Stimulated activated CD8-positive, alpha-beta memory T cell treated with anti-CD3 and anti-CD28 coated beads, Interleukin-2, amount 100 ng/mL, for 1 hour (primary cell): ENCODE measurements at places on chromosomes 5 and 9.
A peak's percentile ranks its signal among the peaks of the same experiment; 100 is the strongest.

DNA sequence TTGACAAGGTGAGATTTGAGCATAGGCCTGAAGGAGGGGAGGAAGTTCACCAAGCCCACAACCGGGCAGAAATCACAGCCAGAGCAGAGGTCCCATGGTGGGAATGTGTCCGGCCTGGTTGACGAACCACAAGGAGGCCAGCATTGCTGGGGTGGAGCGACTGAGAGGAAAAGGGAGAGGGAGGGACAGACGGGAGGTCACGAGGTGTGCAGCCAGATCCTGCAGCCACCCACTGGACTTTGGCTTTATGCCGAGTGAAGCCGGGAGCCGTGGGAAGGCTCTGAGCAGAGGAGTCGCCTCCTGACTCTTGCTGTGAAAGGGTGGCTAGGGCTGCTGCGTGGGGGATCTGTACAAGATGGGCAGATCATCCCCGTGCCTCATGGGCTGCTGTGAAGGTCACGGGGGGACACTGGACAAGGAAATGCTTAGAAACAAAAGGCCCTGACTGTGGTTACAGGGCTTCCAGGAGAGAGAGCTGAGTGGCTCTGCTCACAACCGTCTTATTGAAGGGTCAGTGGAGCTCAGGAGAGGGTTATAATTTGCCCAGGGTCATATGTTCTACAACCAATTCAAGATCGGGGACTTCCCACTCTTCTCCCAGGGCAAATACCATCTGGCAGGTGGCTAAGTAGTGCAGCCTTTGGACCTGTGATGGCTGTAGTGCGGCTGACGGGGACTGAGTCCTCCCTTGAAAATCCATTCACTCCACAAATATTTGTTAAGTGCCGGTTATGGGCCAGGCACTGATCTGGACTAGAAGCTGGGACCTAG is 15.6 kb upstream of the CD74 start:
- DNase-seq = no peak

- DNase-seq = no peak
These were observed 30.0 kb downstream of the ROPN1L start for GRCh38 chr5:10471677-10472076.

DNA sequence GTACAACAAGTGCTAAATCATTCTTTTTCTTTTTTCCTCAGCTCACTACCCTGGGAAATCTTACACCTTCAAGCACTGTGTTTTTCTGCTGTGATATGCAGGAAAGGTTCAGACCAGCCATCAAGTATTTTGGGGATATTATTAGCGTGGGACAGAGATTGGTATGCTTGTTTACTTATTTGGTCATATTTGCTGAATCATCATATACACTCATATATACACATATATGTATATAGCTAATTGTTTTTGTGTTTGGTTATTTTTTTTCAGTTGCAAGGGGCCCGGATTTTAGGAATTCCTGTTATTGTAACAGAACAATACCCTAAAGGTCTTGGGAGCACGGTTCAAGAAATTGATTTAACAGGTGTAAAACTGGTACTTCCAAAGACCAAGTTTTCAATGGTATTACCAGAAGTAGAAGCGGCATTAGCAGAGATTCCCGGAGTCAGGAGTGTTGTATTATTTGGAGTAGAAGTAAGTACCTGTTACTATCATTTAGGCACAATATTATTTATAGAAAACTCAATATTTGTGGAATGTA is 10.4 kb downstream of the ISOC1 start:
- no peak for DNase-seq

DNA sequence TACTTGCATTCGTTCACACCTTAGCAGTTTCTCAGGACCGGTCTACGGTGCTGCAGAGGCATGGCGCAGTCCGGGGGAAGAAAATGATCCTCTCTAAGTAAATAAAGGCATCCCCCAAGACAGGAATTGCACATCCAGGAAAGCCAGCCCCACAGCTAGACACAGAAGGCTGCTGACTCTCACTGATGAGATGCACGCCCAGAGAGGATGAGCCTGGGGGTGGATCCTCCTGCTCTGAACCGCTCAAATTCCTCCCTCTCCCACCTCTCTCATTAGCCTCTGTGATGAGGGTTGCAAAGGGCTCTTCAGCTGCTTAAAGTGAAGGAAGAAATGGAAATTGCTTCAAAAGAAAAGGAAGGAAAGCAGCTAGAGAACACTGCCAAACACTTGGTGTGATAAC is 132.4 kb downstream of the TTLL11 start:
- DNase-seq = no peak

- DNase-seq = no peak
These were observed 282.2 kb downstream of the CWC27 start for GRCh38 chr5:65050826-65051498.

DNA sequence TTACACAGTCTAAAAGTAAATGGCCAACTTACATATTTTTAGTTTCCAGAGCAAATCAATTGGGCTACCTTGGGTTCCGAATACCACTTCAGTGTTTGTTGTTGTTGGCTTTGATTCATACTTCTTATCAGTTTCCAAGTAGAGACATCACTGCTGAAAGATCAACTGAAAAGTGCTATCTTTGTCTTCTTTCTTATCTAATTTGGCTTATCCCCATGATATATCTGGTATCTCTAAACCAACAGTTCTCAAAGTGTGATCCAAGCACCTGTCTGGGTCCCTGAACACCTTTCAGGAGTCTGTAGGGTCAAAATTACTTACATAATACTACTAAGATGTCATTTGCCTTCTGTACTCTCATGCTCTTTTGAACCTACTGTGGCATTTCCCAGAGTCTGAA is 200.0 kb downstream of the PARP8 start:
- no peak for DNase-seq

- DNase-seq = no peak
These were observed 329.5 kb downstream of the TRPM3 start for GRCh38 chr9:70791936-70792335.

GRCh38 chr5:116740771-116741170 is 166.1 kb upstream of the SEMA6A start:
- DNase-seq = no peak

- no peak for DNase-seq
These were observed 43.5 kb downstream of the ANKDD1B start for GRCh38 chr5:75654693-75655295.

DNA sequence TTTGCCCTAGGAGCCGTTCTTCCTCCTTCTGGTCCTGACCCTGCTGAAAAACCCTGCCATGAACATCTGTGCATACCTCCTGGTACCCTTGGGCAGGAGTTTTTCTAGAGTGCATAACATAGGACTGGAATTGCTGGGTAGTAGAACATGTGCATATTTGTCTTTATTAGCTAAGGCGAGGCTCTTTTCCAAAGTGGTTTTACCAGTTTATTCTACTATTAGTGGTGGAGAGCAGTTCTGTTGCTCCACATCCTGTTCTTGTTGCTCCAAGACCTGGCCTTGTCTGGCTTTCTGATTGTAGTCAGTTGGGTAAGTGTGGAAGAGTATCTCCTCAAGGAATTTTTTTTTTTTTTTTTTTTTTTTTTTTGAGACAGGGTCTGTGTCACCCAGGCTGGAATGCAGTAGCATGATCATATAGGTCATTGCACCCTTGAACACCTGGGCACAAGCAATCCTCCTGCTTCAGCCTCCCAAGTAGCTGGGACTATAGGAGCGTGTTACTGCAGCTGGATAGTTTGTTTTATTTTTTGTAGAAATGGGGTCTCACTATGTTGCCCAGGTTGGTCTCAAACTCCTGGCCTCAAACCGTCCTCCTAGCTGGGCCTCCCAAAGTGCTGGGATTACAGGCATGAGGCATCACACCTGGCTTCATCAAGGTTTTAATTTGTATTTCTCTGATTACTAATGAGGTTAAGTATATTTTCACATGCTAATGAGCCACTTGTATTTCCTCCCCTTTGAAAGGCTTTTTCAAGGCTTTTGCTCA is 85.2 kb downstream of the SPRY4 start:
- DNase-seq = no peak

- DNase-seq = no peak
These were observed 146.0 kb downstream of the PRR16 start for GRCh38 chr5:120610145-120610544.

DNA sequence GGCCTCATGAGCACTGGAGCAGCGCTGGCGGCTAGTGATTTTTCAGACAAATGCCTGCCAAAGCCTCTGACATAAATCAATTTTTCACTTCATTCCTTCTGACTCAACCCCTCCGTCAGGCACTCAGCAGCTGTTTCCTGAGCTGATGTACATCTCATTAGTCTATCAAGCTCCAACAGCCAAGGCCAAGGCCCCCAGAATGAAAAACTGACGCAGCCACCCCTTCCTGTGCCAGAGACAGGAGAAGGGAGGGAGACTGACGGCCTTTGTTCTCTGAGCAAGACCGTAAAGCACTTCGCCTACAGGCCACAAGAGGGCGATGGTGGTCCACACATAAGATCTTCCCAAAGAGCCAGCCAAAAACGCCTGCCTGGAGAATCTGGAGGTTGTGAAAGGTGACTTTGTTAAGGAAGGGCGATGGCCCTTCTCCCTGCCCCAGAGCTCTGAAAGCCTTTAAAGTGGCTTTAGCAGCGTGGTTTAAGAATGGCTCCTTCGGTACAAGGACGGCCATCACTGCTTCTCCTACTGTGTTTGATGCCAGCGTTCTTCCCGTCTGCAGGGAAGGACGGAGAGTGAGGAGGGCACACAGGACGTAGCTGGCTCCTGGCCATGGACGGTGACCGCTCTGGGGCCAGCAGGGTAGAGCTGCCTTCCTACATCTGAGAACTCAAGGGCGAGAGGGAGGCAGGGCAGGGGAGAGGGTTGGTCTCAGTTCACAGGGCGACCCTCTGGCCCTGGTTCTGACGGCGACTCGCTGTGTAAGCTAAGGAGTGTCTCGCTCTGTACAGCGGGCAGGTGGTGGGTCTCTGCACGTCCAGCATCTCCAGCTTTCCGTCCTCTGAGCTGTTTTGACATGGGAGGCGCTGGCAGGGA is 37.0 kb downstream of the ALG2 start:
- DNase-seq = peak; percentile 53

DNA sequence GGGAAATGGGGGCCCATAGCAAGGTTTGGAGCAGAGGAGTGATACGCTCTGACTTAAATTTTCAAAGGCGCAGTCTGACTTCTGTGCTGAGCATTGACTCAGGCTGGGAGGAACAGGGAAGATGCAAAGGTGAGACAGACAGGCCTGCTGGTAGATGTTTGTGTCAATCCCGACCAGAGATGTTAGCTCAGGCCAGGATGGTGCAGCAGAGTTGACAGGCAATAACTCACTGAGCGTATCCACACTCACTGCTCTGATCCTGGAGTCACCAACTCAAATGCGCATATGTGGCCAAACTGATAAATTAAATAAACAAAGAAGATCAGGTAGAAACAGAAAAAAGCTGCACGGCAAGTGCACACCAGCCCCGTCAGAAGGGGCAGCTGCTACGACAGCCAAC is 95.3 kb downstream of the SPOCK1 start:
- no peak for DNase-seq

- no peak for DNase-seq
These were observed 1625.6 kb upstream of the ACO1 start for GRCh38 chr9:30758726-30759446.

GRCh38 chr9:19466280-19466639 is 57.5 kb downstream of the ACER2 start:
- no peak for DNase-seq

- no peak for DNase-seq
These were observed 45.9 kb upstream of the VPS13A start for GRCh38 chr9:77131399-77131798.

DNA sequence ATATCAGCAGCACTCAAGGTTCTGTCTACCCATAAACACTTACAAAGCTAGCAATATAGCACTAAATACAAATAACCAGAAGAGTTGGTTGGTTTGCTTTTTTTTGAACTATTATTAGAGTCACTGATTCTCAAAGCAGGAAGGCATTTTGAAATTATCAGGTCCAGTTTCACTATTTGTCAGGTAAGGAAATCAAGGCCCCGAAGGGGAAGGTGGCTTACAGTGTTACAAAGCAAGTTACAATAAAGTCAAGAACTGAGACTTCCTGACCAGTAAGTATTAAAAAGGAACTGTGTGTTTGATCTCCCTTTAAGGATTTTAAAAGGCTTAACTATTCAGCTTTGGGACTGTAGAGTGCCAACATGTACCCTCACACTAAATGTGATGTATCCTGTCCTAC is 10.8 kb downstream of the C5orf15 start:
- DNase-seq = no peak

- DNase-seq = no peak
These were observed 74.4 kb downstream of the INSL6 start for GRCh38 chr9:5110867-5111681.

GRCh38 chr5:38556599-38557307 is at the start of gene LIFR:
Gene LIFR, minus strand, starts transcription at chr5:38556646. Its CDS starts 25,999 bp downstream, at chr5:38530647.
- no peak for DNase-seq

GRCh38 chr5:59866661-59867060 is 26.9 kb downstream of the PDE4D start:
- DNase-seq = no peak

DNA sequence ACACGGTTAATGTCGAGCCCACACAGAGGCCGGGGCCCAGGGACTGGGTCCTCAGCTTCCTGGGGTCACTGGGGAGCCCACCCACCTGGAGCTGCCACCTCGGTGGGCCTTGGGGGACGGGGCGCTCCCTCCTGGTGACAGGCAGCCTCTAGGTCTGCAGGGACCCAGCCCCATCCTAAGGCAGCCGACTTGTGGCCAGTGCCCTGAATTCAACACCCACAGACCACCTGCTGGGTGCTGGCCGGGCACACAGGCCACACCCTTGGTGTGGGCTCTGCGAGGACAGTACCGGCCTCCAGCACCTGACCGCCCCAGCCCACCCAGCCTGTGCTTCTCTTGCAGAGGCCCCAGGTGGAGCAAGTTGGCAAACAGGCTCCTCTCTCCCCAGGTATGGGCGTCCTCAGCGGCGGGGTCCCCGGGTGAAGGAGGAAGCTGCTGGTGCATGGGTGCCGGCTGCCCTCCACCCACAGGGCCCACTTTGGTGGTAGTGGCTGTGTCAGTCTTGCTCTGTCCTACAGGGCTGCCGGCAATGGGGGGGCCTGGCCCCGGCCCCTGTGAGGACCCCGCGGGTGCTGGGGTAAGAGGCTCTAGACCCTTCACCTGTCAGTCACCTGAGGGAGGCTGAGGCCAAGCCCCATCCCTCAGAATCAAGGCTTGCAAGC is 8.3 kb downstream of the ENTPD8 start:
- DNase-seq = no peak

DNA sequence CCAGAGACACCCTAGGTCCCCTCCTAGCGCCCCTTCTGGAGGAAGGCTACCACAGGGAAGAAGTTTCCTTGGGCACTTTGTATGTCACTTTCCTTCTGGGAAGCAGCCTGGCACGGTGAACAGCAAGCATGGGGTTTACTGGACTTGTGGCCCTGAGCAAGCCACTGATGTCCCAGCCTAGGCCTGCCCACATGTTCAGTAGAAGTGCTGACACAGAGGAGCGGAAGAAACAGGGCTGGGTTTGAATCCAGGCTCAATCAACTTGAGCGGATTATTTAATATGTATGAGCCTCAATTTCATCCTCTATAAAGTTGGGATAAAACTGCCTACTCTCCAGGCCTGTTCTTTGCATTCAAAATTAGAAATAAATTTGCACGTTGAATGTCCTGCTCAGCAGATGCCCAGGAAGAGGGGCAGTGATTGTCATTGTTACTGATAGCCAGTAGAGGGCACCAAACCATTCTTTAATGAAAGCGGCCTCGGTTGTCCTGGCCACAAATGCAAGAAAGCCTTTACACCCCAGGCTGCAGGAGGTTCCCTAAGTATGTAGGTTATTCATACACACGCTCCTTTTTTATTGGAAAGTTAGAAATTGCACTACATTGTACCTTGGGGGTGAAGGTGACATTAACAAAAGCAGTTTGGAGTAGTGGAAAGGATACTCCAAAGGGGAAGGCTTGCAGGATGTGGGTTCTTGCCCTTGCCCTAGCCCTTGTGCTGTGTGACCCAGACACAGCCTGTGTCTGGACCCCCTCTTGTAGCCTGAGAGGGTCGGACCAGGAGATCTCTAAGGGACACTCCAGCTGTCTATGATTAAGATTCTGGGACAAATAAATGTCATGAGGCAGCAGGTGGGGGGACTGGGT is 13.4 kb upstream of the XPA start:
- no peak for DNase-seq

- no peak for DNase-seq
These were observed 48.6 kb upstream of the SHB start for GRCh38 chr9:38117651-38118050.
